Naive thymus-derived CD4-positive, alpha-beta T cell (primary cell): ENCODE measurements at places on chromosomes 16 and 17.
A peak's percentile ranks its signal among the peaks of the same experiment; 100 is the strongest.

GRCh38 chr16:30112197-30113030 is 923 bp downstream of the GDPD3 start:
- no peaks in the 10 kb centered on the region for H3K4me1 ChIP-seq
- peak; percentile 35 for DNase-seq
- no peak overlapping the region for H3K4me3 ChIP-seq
- H3K27me3 ChIP-seq: no peaks in the 10 kb centered on the region
- no peak overlapping the region for H3K27ac ChIP-seq
- H3K36me3 ChIP-seq: peaks cover 62% of the 10 kb centered on the region

DNA sequence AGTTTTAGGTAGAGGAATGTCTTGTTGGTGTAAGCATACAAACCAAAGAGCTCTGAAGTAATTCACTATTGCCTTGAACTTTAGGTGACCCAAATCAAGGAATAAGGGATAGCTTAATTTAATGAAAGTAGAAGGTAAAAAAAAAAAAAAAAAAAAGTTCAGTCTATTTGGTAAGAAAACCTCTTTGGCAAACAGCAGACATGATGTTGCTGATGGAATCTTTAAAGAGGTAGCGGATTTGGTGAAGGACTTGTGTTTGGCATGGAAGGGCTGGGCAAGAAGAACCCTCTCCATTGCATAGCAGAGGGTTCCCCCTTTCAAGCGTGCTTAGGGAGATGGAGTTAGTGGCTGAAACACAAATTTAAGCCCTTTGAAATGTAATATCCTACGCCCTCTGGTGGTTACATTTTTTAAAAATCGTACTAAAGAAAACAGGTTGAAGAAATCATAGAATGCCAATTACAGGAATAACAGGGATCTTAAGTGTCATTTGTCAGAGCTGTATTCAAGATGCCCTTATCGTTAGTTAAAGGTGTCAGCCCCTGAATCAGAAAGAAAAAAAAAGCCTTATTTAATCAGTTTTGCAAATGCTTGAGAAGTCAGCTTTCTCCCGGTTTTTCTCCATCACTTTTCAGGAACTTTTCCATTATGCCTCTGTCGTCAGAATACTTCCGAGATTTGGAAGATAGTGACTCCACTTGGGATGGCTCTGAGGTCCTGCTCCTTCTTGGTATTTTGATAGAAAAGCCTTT is 383.1 kb downstream of the KCNJ2 start:
- no peak for DNase-seq
- no peaks in the 10 kb centered on the region for H3K27me3 ChIP-seq
- no peak overlapping the region for H3K4me3 ChIP-seq
- H3K36me3 ChIP-seq: no peaks in the 10 kb centered on the region
- H3K27ac ChIP-seq: no peak overlapping the region

- no peak overlapping the region for H3K4me3 ChIP-seq
- no peaks in the 10 kb centered on the region for H3K27me3 ChIP-seq
- no peak for DNase-seq
- no peaks in the 10 kb centered on the region for H3K4me1 ChIP-seq
Observed at GRCh38 chr17:41103896-41104295, 1.3 kb upstream of the KRTAP4-9 start.

DNA sequence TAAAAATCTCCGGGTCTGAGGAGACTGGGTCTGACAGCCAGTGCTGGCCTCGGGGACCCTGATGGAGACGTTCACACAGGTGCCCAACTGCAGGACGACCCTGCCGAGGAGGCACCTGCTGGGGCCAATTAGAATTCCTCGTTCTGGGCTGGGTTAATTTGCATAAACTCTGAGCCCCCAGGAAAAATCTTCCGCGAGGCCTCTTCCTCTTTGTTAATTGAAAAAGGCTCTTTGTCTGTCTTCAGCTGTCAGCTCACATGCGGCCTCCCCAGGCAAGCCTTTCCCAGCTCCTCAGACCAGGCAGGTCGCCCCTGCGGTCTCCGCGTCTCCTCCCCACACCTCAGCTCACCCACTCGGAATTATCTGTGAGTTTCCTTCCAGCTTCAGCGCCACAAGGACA is 400.2 kb downstream of the SEC14L1 start:
- no peaks in the 10 kb centered on the region for H3K27me3 ChIP-seq
- no peak overlapping the region for H3K27ac ChIP-seq
- no peak for DNase-seq
- H3K4me3 ChIP-seq: no peak overlapping the region
- H3K36me3 ChIP-seq: no peaks in the 10 kb centered on the region
- no peaks in the 10 kb centered on the region for H3K4me1 ChIP-seq

DNA sequence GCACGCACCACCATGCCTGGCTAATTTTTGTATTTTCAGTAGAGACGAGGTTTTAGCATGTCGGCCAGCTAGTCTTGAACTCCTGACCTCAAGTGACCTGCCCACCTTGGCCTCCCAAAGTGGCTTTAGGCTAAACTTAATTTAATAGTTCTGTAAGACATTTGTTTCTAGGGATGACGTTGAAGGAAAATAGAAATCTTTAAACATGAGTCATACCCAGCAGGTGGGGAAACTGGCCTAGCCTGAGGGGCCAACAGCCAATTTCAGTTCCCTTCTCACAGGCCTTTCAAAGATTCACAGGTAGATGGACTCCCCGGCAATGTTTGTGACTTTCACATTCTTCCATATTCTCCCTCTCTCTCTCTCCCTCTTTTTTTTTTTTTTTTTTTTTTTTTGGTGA is 18.1 kb upstream of the ITPRIPL2 start:
- no peak overlapping the region for H3K27ac ChIP-seq
- no peaks in the 10 kb centered on the region for H3K4me1 ChIP-seq
- no peak overlapping the region for H3K4me3 ChIP-seq
- H3K36me3 ChIP-seq: no peaks in the 10 kb centered on the region
- DNase-seq: no peak
- no peaks in the 10 kb centered on the region for H3K27me3 ChIP-seq

DNA sequence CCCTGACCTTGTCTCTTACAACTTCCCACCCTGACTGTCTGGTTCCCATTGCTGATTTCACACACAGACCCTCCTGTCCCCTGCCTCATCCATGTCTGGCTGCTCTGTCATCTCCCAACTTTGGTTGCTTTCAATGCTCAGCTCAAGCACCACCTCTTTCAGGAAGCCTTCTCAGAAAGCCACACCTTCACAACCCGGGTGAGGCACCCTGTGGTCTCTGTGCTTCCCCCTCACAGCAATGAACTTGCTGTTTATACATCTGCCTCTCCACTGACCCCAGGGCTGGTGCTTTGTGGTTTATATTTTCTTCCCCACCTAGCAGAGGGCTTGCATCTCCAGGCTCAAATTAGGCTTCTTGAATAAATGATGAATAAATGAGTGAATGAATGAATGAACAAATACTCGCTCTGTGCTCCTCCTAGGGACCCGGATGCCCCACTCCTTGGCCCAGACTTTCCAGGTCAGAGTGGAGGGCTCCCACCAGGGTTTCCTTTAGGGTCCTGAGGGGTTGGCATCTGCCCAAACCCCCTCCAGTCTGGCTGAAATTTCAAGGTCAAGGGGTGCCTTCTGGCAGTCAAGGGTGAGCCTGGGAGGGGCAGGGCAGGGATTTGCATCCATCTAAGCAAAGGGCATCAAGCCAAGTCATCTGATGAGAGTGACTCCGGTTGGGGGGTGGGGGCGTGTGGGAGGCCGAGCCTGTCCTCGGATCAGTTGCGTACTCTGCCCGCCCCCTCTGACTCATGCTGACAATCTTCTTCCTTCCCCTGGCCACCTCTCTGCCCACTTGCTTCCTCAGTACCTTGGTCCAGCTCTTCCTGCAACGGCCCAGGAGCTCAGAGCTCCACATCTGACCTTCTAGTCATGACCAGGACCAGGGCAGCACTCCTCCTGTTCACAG is at the start of gene ITGAX:
TSS of gene ITGAX (plus strand) at position 783 of the 898 bp plus-strand sequence. CDS start at position 862, 79 bp downstream.
- H3K4me3 ChIP-seq: no peak within 1 kb of the TSS
- DNase-seq: no peak
- no peaks in the 10 kb centered on the region for H3K36me3 ChIP-seq
- peaks cover 13% of the 10 kb centered on the region for H3K4me1 ChIP-seq
- no peak within 1 kb of the TSS for H3K27ac ChIP-seq

DNA sequence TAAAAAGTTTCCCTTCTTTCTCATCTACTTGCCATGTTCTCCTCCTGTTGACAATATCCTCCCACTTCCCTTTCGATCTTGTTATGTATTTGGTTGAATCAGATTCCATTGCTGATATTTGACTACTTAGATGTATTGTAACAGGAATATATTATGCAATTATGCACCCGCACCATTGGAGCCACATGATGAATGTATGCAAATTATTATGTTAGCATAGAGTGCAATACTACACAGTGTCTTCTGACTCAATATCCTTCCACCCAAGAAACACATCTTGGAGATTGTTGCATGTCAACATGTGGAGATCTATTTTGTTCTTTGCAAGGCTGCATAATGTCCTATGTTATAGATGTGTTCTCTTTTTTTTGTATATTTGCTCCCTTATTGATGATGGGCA is 219.2 kb upstream of the RBFOX1 start:
- H3K36me3 ChIP-seq: no peaks in the 10 kb centered on the region
- H3K4me1 ChIP-seq: no peaks in the 10 kb centered on the region
- no peak overlapping the region for H3K4me3 ChIP-seq

DNA sequence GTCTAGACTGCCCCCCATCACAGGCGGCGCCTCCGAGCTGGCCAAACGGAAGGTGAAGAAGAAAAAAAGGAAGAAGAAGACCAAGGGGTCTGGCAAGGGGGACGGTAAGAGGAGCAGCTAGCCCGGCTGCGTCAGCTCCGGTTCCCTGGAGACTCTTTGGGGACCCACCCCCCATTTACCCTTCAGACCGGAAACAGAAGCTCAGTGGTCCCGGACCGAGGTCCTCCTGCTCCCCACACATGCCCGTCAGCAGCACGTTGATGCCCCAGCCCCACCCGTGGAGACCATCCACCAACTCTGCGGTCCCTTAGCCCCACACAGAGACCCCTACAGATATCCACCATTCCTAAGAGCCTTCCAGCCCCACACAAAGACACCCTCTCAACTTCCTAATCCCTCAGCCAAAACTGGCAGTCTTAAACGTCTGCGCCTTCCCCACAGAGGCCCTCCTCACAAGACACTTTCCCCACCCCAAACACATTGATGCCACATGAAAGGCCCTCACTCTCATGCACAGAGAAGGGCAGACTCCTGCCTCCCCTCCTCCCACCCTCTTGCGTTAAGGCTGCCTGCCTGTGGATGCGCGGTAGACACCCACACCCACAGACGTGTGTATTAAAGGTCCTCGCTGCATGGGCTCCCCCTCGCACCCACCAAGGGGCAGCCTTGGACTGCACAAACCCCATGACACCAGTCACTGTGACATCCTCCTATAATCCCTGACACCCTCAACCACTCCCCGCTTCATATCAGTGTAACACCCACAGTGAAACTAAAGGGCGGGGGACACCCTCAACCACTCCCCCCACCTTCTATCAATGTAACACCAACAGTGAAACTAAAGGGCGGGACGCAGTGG is 58.2 kb upstream of the RPH3AL start:
- H3K4me1 ChIP-seq: peaks cover 39% of the 10 kb centered on the region
- peak overlapping the region; percentile 88 for H3K27ac ChIP-seq
- H3K36me3 ChIP-seq: no peaks in the 10 kb centered on the region
- H3K4me3 ChIP-seq: peak overlapping the region; percentile 77
- H3K27me3 ChIP-seq: no peaks in the 10 kb centered on the region
